ENCODE measurements at places on chromosomes 6 and 20.

GRCh38 chr6:2077826-2078225 lies 167.6 kb downstream of the GMDS start:
- no peak for DNase-seq

GRCh38 chr6:89582669-89583325 lies 55.8 kb downstream of the LYRM2 start:
- DNase-seq = no peak

DNA sequence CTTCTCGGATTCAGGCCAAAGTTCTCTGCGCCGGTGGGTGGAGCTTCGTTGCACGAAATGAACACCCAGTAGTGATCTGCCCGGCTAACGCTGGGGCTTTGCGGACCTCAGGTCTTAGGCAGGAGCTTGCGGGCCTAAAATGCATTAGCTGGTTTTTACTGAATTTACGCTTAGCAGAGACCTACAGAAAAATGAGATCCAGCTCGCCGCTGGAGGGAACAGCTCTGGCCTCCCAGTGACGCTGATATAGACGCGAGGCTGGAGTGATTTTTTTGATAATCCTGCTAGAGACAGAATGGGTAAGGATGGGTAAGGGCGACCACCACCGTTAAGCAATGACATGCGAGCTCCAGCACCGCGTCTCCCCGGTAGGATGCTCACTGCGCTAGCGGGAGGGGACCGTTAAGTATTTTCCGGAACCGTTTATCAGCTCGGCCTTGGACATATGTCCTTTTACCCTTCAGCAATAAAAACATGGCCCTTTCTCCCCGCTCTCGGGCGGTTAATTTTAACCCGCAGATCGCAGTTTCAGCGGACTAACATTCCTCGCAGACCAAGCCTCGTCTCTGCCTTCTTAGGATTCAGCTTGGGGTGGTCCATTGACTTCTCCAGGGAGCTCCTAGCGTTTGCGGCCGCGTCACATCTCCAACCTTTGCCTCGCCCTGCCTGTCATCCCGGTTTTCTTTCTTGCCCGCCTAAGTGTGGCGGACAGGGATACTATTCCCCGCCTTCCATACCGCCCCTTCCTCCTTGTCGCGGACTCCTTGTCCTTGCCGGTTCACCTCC lies 109.3 kb downstream of the GPX5 start:
- no peak for DNase-seq

DNA sequence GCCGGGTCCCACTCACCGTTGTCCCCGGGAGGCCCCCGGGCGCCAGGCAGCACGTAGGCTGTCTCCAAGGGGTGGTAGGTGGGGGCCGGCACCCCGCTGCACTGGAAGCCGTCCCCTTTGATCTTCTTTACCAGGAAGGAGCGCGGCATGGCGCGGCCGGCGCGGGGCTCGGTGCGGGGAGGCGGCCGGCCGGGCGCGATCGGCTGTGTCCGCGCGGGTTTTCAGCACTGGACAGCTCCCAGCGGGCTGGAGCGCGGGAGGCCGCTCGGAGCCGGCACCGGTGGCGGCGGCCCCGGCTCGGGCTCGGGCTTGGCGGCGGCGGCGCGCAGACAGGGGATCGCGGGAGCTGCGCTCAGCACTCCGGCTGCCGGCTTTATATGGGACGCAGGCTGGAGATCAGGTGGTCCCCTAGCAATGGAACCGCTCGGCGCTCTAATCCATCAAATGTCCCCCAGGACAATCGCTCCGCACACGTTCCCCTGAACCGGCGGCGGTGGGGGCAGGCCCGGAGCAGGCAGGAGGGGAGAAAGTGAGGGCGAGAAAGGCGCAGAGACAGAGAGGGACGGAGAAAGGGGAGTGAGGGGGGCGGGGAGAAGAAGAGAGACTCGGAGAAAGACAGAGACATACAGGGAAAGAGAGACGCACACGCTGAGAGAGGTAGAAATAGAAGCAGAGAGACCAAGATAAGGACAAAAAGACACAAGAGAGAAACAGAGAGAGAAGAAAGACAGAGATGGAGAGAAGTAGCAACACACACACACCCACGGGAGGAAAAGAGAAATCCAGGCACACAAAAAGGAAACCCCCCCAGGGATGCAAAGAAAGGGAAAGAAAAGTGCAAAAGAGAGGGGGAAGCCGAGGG lies at the start of gene SCRT2:
Gene SCRT2, minus strand, starts transcription at position 350 of the 862 bp plus-strand sequence. Its CDS starts 201 bp downstream, at position 149.
- DNase-seq = peak; percentile 81

GRCh38 chr6:157381631-157382621 lies 936 bp downstream of the ZDHHC14 start:
- peak; percentile 77 for DNase-seq

DNA sequence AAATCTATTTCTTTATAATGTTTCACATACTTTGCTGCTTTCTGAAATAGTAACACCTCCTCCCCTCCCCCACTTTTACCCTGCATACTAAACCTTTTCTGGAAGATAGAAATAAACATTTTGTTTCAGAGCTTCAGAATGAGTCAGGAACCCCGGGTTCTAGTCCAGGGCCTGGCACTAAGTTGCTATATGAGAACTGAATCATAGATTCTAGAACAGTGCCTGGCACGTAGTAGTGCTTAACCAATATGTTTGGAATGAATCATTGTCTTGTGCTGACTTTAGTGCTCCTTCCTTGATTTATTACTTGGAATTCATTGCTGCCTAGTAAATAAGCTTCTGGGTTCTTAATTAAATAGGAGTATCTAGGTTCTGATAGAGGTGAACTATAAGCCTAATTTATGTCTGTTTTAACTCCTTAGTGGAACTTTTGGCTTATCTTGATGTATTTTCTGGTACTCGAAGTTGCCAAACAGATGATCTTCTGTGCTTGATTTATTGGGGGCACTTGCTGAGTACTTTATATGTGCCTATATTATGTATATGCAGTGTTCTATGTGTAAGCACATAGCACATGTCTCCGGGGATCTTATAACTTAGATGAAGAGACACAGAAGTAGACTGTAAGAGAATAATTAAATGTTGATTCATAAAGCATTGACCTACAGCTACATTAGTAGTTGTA lies 18.6 kb downstream of the TAB2 start:
- no peak for DNase-seq

DNA sequence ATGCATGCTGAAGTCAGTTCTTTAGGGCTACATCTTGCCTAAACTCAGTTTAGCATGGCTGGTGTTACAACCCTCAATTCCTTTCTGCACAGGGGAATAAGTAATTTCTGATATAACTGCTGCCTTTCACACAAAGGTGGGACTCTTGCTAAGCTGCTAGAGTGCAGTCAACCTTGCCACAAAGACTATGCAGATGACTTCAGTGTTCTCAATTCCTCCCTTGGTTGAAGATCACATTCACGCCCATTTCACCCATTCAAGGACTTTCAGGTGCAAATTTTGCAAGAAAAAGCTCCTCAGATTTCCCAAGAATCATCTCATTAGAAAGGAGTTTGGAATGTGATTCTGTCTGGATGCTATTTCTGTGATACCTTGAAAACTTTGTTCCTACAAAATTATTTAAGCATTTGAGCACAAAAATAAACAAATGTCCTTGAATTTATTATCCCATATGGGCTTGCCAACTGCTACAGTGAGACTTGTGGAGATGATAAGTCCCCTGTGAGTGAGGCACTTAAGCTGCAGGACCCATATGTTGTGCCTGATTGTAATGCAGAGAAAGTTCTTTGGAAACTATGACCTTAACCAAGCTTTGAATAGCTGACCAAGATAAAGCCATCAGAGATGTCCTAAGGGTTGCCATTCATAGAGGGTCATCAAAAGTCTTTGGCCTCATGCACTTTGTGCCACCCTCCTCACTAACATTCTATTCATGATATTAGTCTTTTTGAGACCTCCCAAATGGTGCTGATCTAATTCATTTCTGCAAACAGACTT lies 111.8 kb downstream of the PLCB4 start:
- no peak for DNase-seq

DNA sequence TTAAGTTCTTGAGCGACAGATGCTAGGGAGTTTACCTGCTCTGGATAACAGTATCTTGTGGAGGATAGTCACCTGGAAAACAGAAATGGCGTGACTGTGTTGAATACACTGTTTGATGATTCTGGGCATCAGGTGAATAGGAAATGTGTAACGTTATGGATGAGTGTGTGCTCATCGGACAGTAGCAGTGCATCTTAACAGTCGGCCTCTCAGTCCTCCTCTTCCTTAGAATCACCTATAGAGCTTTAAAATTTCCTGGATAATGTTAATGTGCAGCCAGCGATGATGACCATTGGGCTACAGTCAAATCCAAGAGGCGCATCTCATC lies 217.7 kb downstream of the OR2B2 start:
- DNase-seq = no peak

GRCh38 chr6:85580118-85580877 lies 13.4 kb downstream of the SNX14 start:
- DNase-seq = no peak

GRCh38 chr20:17391127-17391771 lies 139.9 kb downstream of the BFSP1 start:
- no peak for DNase-seq

DNA sequence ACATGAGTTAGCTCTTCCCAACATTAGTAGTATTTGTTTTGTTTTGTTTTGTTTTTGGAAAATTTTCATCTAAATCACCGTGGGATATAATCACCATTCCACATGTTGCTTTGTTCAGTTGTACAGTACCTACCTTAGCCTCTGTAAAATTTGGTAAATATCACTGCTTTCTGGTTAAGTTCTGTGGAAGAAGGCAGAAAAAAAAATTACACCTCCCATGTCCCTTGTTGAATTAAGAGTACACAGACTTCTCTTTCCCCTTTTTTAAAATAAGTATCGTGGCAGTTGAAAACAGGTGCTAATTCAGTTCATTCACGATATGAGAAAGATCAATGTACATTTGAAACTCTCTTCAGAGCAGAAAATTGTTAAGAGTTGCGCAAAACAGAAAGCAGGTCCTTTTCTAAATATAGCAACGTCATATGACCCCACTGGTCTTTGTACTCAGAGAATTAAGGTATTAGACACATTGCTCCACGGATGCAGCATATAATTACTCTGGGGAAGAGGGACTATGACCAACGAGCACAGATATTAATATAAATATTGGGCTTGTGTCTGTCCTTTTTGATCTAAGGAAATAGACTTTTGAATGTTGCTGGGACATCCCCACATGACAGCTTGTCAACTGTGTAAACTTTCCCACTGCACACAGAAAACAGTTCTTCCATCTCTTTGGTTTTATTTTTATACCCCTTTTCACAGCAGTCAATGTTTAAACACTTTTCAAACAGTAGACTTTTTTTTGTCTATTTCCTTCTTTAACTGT lies 58.6 kb upstream of the ZNF217 start:
- DNase-seq = no peak

GRCh38 chr6:140436023-140436811 lies 1061.8 kb upstream of the CITED2 start:
- no peak for DNase-seq

- DNase-seq = no peak
These were observed 5.6 kb downstream of the NR2E1 start for GRCh38 chr6:108171291-108171917.

GRCh38 chr20:38889792-38890496 lies 36.3 kb upstream of the FAM83D start:
- DNase-seq = no peak

- DNase-seq = peak; percentile 74
These were observed at the start of gene ZNF512B for GRCh38 chr20:63969838-63970713. Gene ZNF512B, minus strand, starts transcription at chr20:63969930. Its CDS starts 1,980 bp downstream, at chr20:63967950.

GRCh38 chr6:80438772-80439171 lies 332.3 kb downstream of the BCKDHB start:
- no peak for DNase-seq

Measured in tibial artery (tissue), 4 donors.